HepG2 (cell line): ENCODE measurements at places on chromosomes 1 and 21. TPM values are rescaled to one million over a fixed set of nuclear protein-coding genes. Genes with fewer than 3 reads are reported as not detected.

- DNase-seq, result no peak
- no peak overlapping the region for H3K27ac ChIP-seq
- no peaks in the 10 kb centered on the region for H3K27me3 ChIP-seq
- no peaks in the 10 kb centered on the region for H3K36me3 ChIP-seq
- H3K4me3 ChIP-seq, result no peak overlapping the region
Measured at GRCh38 chr1:163227126-163227525, 24.4 kb upstream of the RGS5 start.

GRCh38 chr1:18384059-18384458 lies 96.7 kb upstream of the KLHDC7A start:
- no peaks in the 10 kb centered on the region for H3K27me3 ChIP-seq
- no peak overlapping the region for H3K4me3 ChIP-seq
- no peak overlapping the region for H3K27ac ChIP-seq
- H3K36me3 ChIP-seq, result no peaks in the 10 kb centered on the region

MPL gene
- not detected in 2 replicates for total RNA-seq

- H3K27me3 ChIP-seq, result no peaks in the 10 kb centered on the region
- H3K4me3 ChIP-seq, result no peak overlapping the region
- H3K27ac ChIP-seq, result no peak overlapping the region
- H3K4me1 ChIP-seq, result peaks cover 54% of the 10 kb centered on the region
- DNase-seq, result no peak
- no peaks in the 10 kb centered on the region for H3K36me3 ChIP-seq
Measured at GRCh38 chr1:234838182-234838581, 228.2 kb upstream of the IRF2BP2 start.

DNA sequence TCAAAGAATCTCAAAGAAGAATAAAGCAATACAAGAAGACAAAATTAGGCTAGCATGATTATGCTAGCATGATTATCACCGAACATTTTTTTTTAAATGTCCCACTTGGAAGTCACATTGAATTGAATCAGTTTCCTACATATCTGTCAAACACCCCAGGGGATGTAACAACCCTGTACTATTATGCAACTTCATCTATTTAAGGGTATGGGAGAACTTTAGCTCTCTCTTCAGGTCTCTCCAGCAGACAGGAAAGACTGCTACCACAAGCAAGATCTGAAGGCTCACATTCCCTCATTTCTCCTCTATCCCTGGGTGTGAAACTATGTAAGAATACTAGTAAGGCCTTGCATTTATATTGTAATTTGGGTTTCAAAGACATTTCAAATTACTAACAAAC lies 52.8 kb downstream of the EDEM3 start:
- no peaks in the 10 kb centered on the region for H3K27me3 ChIP-seq
- no peak overlapping the region for H3K27ac ChIP-seq
- no peak for DNase-seq
- no peaks in the 10 kb centered on the region for H3K4me1 ChIP-seq
- H3K4me3 ChIP-seq, result no peak overlapping the region

SAMD11 gene
- total RNA-seq, result 0.11 TPM in 1 of 2 replicates, not detected in the other

DNA sequence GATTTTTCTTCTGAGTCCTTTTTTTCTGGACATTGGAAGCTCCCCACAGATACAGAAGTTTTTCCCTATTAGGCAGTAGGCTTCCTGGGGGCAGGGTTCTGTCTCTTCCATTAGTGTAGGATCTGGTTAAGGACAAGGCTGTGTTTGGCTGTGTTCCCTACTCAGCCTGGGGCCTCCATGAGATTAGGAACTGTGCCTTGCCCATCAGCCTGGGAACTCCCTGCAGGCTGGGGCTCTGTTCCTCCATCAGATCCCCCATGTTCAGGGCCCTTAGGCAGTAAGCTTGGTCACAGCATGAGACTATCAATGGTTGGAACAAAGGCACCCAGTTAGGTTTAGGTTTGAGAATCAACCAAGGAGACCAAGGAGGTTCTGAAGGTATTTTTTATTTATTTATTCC lies 22.7 kb downstream of the NAV1 start:
- H3K36me3 ChIP-seq, result no peaks in the 10 kb centered on the region
- H3K4me1 ChIP-seq, result no peaks in the 10 kb centered on the region
- H3K27ac ChIP-seq, result no peak overlapping the region
- DNase-seq, result no peak
- no peak overlapping the region for H3K4me3 ChIP-seq

GRCh38 chr21:14557413-14557812 lies 11.3 kb upstream of the SAMSN1 start:
- H3K27me3 ChIP-seq, result no peaks in the 10 kb centered on the region
- no peak overlapping the region for H3K27ac ChIP-seq
- H3K36me3 ChIP-seq, result no peaks in the 10 kb centered on the region

DNA sequence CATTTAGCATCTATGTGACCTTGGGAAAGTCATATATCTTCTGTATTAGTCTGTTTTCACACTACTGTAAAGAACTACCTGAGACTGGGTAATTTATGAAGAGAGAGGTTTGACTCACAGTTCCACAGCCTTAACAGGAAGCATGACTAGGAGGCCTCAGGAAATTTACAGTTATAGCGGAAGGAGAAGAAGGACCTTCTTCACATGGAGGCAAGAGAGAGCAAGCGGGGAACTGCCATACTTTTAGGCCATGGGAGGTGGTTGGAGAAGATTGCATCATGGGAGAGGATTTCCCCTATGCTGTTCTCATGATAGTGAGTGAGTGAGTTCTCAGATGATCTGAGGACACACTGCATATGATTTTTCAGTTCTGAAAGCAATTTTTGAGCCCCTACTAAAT lies 87.9 kb downstream of the CLEC20A start:
- H3K4me3 ChIP-seq, result no peak overlapping the region
- H3K27ac ChIP-seq, result no peak overlapping the region
- H3K27me3 ChIP-seq, result no peaks in the 10 kb centered on the region
- H3K36me3 ChIP-seq, result no peaks in the 10 kb centered on the region
- no peak for DNase-seq
- H3K4me1 ChIP-seq, result no peaks in the 10 kb centered on the region

ATP5PB gene
- 541 and 772 TPM in 2 replicates for total RNA-seq

GRCh38 chr1:9331558-9332346 lies 39.1 kb downstream of the SPSB1 start:
- no peaks in the 10 kb centered on the region for H3K27me3 ChIP-seq
- no peak overlapping the region for H3K27ac ChIP-seq
- H3K36me3 ChIP-seq, result no peaks in the 10 kb centered on the region
- no peak overlapping the region for H3K4me3 ChIP-seq
- DNase-seq, result peak; percentile 47
- peaks cover 21% of the 10 kb centered on the region for H3K4me1 ChIP-seq

NUP210L gene
- not detected in 2 replicates for total RNA-seq

ANKRD34A gene
- total RNA-seq, result 0.07 and 0.14 TPM in 2 replicates

DNA sequence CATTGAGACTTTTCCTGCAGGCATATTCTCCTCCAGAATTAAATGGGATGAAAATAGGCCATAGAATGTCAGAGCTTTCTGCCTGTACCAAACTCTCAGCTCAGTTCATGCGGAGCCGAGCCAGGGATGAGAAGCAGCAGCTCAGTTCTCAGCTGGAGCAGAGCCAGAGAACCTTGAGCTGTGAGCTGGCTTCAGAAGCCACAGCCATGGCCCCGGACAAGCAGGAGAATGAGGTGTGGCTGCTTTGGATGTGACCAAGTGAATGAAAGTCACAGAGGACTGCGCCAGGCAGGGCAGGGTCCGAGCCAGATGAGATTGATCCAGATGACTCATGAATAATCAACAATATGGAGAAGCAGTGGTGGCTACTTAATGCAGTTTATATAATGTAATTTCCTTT lies 633.8 kb downstream of the NCAM2 start:
- no peaks in the 10 kb centered on the region for H3K4me1 ChIP-seq
- no peaks in the 10 kb centered on the region for H3K36me3 ChIP-seq
- H3K4me3 ChIP-seq, result no peak overlapping the region
- no peak overlapping the region for H3K27ac ChIP-seq
- H3K27me3 ChIP-seq, result no peaks in the 10 kb centered on the region

GRCh38 chr1:34176830-34177603 lies at the start of gene C1orf94:
C1orf94 (plus strand) TSS chr1:34176907; CDS start chr1:34177790, 883 bp downstream.
- no peak within 1 kb of the TSS for H3K4me3 ChIP-seq
- no peaks in the 10 kb centered on the region for H3K36me3 ChIP-seq
- H3K4me1 ChIP-seq, result no peaks in the 10 kb centered on the region
- no peak within 1 kb of the TSS for H3K27ac ChIP-seq
- H3K27me3 ChIP-seq, result no peaks in the 10 kb centered on the region; the same call in 1 of the 2 replicates

GRCh38 chr21:25572861-25573310 lies 34.4 kb downstream of the MRPL39 start:
- H3K36me3 ChIP-seq, result no peaks in the 10 kb centered on the region
- H3K4me1 ChIP-seq, result no peaks in the 10 kb centered on the region
- no peaks in the 10 kb centered on the region for H3K27me3 ChIP-seq
- H3K4me3 ChIP-seq, result no peak overlapping the region
- no peak for DNase-seq

DNA sequence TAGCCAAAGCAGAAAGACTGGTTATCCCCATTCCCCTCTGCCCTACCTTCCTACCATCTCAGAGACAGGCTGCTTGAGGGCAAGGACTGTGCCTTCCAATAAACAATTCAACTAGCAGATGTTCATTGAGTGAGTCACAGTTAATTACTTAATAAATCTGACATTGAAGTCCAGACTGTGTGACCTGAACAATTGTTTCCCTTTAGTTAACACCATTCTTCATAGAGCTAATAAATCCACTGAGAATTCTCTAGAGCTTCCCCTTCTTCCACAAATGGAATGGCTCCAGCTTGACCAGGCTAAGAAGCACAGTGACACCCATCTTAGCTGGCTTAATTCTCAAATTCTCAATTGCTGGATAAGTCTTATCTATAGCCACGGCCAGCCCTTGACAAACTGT lies 61.9 kb upstream of the GJA5 start:
- no peak overlapping the region for H3K4me3 ChIP-seq
- no peak overlapping the region for H3K27ac ChIP-seq
- H3K4me1 ChIP-seq, result no peaks in the 10 kb centered on the region

OR2T33 gene
- total RNA-seq, result not detected in 2 replicates

- H3K27me3 ChIP-seq, result no peaks in the 10 kb centered on the region
- H3K4me3 ChIP-seq, result no peak overlapping the region
- H3K27ac ChIP-seq, result no peak overlapping the region
- H3K4me1 ChIP-seq, result no peaks in the 10 kb centered on the region
- no peaks in the 10 kb centered on the region for H3K36me3 ChIP-seq
Measured at GRCh38 chr21:24456358-24456757, 1150.9 kb downstream of the MRPL39 start.

DNA sequence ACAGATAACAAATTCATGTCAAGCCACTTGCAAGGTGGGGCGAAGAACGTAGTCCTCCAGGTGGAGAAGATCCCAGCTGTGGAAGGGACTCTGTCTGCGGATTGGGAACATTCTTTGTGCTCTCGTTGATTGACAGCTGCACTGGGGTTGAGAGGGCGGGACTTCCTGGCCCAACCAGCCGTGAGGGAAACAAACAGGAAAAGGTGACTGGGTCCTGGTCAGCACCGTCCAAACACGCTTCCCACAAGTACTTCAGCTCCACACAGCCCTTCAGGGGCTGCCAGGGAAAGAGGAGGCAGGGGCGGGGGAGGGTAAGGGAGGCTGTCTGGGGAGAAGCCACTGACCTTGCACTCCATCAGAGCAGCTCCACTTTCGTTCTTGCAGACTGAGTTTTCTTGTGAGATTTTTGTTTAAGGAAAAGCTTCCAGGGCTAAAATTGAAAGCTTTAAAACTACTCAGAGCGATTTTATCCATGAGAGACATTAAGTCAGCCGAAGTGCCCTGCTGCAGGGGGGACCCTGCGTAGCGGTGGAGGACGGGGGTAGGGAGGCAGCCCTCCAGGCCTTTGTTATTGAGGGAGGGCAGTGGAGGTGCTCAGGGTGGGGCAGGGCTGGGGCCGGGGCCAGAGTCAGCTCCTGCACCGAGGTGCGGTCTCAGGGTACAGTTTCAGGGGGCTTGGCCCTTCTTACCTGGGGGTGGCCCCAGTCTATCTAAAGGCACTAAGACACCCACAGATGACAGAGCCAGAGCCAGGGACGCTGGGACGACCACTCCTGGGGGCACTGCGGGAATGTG lies 21.6 kb upstream of the STUM start:
- no peak overlapping the region for H3K27ac ChIP-seq
- H3K4me3 ChIP-seq, result no peak overlapping the region
- H3K4me1 ChIP-seq, result no peaks in the 10 kb centered on the region
- H3K27me3 ChIP-seq, result peaks cover 14% of the 10 kb centered on the region; the same call in 1 of the 3 replicates
- no peaks in the 10 kb centered on the region for H3K36me3 ChIP-seq

DNA sequence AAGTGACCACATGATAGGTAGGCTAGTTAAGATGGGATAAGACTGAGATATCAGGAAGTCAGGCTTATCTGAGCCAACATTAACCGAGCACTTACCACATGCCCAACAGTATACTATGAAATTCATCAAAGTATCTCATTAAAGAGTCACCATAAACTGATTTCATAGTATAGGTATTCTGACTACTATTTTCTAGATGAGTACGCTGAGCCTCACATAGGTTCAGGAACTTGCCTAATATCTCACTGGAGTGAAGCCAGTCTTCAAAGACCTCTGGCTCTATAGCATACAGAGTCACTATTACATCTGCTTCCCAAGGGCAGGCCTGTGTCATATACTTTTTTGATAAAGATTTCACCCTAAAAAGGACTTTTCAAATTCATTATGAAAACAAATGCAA lies 115.6 kb upstream of the NGF start:
- H3K27ac ChIP-seq, result no peak overlapping the region
- no peaks in the 10 kb centered on the region for H3K4me1 ChIP-seq
- no peak for DNase-seq
- H3K36me3 ChIP-seq, result no peaks in the 10 kb centered on the region

- H3K27me3 ChIP-seq, result no peaks in the 10 kb centered on the region
- no peak overlapping the region for H3K4me3 ChIP-seq
- H3K4me1 ChIP-seq, result no peaks in the 10 kb centered on the region
Measured at GRCh38 chr1:55877437-55878232, 662.5 kb upstream of the USP24 start.

DNA sequence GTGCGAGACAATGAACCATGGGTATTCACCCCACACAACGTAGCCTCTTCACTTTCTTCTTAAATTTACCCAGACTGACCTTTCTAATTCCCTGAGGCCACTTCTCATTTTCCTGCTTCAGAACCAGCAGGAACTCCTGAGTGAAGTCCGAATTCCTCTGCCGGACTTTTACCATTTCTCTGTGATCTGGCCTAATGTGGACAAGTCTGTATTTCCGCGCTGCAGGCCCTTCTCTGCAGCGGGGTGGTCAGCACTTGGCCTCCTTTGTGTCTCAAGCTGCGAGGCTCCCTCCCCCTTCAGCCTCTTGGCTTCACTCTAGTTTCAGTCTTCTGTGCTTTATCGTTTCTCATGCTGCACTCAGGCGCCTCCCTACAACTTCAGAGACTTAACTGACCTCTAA lies 9.4 kb upstream of the CTBS start:
- H3K4me1 ChIP-seq, result peaks cover 15% of the 10 kb centered on the region
- peak overlapping the region; percentile 25; the same call in 1 of the 2 replicates for H3K4me3 ChIP-seq
- no peaks in the 10 kb centered on the region for H3K36me3 ChIP-seq

- no peaks in the 10 kb centered on the region for H3K27me3 ChIP-seq
- H3K4me1 ChIP-seq, result peaks cover 35% of the 10 kb centered on the region
- H3K36me3 ChIP-seq, result no peaks in the 10 kb centered on the region
Measured at GRCh38 chr1:105632342-105633196, 1423.9 kb upstream of the PRMT6 start.

C8B gene
- total RNA-seq, result 3.3 and 8.4 TPM in 2 replicates

FCRL5 gene
- not detected in 2 replicates for total RNA-seq

WNT3A gene
- not detected in 2 replicates for total RNA-seq
